AG04450 (cell line): ENCODE measurements at places on chromosomes 6 and 20.

DNA sequence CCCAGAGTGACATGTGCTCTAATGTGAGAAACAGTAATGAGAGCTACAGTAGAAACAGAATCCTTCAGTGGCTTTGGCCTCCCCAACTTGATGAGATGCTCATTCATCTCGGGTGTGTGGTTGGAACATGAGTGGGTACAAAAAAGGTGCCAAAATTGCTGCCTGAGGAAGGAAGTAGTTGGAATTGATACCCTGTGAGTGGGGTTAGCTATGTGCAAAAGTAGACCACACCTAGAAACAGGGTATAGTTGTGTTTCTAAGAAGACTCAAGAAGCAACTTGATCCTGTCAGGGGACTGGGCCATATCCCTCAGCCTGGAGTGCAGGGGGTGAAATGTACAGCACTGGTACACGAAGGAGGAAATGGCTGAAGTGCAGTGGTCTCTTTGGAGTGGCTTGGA lies 206.4 kb upstream of the SUPT3H start:
- DNase-seq, result no peak

GRCh38 chr6:134850721-134851305 lies 99.1 kb downstream of the ALDH8A1 start:
- DNase-seq, result no peak

GRCh38 chr6:14371530-14371929 lies 254.0 kb downstream of the CD83 start:
- DNase-seq, result no peak

GRCh38 chr20:59495894-59496510 lies 108.3 kb upstream of the PHACTR3 start:
- DNase-seq, result peak; percentile 18

DNA sequence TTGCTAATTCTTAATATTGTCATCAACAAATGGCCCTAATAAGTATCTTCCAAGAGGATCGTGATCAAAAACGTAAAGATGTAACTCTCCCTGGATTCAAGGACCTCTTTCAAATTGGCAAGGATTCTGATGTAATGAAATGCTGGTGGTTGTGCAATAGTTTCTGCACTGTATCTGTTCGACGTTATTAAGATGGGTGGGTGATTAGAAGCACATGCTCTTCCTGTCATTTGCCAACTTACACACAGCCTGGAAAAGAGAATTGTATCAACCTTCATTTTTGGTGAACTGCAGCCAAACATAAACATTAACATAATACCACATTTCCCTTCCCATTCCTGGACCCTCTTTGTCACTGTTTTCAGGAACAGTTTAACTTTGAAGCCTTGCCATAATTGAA lies 9.8 kb downstream of the FOXQ1 start:
- no peak for DNase-seq

DNA sequence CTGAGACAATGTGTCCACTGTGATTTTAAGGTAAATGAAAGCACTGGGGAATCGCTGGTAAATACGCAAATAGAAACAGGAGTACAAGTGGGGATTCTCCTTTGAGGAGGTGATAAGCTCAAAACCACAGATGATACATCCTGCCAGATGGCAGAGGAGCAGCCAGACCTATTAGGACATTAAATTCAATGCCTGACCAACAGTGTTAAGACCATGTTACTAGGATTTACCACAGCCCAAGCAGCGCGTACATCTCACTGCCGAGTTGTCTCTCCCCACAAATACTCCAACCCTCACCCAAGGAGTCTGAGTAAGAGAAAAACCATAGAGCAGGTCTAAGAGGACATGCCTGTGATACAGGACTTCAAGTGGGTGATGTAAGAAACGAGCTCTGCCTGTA lies 68.9 kb upstream of the TULP1 start:
- DNase-seq, result no peak

- no peak for DNase-seq
Measured at GRCh38 chr6:39301606-39302005, 12.6 kb downstream of the KCNK17 start.

DNA sequence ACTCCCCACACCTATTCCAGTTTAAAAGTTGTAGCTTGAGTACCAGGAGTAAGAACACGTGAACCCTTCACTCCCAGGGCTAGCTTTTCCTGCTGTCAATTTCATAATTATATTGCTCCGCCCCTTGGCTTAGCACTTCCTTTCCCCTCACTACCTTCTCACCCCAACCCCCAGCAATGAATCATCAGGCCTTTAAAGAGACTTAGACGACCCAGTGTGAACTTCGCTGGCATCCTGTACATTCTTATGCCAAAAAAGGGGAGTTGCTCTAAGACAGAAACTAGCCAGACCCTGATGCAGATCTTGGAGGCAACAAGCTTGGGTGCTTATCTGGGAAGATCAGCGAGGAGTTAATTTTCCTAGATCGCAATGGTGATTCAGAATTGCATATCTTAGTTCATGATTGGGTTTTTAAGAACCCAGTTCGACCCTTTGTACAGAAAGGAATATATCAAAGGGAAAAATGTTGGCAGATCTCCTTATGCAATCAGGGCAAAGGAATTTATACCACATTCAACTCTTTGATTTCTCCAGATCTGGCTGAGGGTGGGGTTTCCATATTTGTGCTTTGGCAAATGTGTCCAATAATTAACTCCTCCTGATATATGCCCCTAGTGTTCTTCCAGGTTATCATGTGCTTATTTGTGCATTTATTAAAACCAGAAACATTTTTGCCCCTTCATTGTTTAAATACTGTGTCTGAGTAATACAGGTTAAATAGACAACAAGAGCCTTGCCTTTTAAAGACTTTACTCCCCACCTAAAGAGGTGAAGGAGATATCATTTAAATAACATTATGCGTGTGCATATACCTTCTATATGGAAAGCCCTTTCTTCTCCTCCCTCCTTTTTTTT lies 8.1 kb upstream of the ATXN1 start:
- DNase-seq, result no peak

DNA sequence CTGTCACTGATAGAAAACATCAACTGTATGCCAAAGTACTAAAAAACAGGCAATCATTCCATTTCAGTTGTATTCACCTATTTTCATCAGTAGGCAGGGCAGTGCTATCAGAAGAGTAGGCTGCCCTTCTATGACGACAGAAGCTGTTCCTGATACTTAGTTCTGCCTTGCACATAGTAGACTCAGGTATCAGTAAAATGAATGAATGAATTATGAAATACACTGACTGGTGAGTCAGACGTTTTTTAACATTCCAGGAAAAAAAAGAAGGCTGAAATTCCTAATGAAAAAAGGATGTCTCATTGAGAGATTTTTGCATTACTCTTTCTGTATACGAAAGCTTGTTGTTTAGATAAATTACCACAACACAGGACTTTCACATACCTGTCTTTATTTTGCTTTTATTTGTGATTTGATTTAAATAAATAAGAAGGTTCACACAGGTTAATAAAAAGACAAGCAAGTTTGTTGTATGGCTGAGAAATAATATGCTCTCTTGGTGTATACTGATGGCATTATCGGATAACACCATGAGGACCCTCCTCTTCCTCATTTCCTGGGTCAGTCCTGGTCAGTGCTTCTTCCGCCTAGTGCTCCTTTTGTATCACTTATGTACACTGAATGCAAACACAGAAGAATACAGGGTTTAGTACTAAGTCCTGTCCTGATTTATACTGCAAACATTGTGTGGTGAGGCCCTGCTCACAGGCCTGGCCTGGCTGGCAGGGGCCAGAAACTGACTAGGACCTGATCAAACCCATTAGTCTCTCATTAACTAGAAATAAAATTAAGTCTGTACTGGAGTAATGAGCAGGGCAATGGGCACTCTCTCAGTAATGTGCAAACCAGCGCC lies 39.4 kb upstream of the SPDEF start:
- no peak for DNase-seq

DNA sequence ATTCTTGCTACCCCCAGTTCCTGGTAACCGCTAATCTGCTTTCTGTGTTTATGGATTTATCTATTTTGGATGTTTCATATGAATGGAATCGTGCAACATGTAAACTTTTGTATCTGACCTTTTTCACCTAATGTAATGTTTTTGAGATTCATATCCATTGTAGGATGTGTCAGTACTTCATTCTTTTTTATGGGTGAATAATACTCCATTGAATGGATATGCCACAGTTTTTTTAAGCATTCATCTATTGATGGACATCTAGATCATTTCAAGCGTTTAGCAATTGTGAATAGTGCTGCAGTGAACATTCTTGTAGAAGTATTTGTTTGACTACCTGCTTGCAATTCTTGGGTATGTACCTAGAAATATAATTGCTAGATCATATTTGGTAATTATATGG lies 13.0 kb downstream of the KDM1B start:
- no peak for DNase-seq

DNA sequence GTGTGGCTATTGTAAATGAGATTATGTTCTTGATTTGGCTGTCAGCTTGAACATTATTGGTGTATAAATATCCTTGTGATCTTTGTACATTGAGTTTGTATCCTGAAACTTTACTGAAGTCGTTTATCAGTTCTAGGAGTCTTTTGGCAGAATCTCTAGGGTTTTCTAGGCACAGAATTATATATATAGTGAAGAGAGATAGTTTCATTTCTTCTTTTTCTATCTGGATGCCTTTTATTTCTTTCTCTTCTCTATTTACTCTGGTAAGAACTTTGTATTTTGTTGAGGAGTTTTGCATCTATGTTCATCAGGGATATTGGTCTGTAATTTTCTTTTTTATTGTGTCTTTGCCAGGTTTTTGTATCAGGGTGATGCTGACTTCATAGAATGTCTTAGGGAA lies 589.2 kb upstream of the MAN1A1 start:
- DNase-seq, result no peak

DNA sequence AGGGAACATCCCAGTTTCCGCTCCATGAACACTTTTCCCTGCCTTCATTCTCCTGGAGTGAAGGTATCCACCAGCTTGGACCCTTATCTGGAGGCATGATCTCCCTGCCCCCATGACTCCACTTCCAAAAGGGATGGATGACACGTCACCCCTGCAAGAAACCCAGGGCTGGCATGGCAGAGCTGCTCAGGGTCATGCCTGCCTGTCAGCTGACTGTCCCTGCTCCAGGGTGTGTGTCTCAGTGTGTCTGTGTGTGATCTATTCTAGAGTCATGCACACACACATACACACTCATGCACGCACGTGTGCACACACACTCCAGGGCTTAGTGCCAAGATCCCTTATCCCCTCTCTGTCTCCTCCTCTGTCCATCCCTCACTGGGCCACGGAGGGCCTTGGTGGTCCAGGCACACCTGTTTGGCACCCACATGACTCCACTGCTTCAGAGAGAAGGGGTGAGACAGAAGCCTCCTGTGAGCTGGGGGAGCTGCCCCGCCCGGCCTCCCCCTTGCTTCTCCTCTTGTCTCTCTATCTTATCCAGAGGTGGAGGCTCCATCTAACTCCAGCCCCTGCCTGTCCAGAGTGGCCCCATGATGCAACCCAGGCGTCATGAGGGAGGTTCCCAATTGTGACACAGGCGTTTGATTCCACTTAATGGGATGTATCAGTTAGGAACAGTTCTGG lies 290.9 kb downstream of the CDC5L start:
- no peak for DNase-seq

DNA sequence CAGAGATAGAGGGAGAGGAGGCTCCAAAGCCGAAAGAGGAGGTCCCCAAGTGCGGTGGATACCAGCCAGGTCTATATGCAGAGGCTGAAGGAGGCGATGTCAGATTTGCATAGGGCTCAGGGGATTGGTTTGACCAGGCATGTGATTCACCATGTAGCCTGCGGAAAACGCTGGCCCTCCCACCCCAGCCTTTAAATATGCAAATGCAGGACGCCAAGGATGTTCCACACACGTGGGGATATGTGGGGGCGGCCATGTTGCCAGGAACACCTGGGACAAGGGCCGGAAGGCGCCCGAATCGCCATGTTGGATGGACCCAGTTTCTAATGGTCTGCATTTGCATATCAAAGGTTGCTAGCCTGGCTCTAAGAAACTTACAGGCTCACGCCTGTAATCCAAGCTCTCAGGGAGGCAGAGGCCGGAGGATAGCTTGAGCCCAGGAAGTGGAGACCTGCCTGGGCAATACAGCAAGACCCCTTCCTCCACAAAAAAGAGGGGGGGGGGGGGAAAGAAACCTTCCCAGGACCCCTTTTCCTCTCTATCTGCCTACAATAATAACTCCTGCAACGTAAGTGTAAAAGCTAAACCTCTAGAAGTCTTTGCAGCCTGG lies 110.5 kb downstream of the TULP4 start:
- no peak for DNase-seq

- DNase-seq, result no peak
Measured at GRCh38 chr6:75217193-75217592, 11.3 kb upstream of the COL12A1 start.

DNA sequence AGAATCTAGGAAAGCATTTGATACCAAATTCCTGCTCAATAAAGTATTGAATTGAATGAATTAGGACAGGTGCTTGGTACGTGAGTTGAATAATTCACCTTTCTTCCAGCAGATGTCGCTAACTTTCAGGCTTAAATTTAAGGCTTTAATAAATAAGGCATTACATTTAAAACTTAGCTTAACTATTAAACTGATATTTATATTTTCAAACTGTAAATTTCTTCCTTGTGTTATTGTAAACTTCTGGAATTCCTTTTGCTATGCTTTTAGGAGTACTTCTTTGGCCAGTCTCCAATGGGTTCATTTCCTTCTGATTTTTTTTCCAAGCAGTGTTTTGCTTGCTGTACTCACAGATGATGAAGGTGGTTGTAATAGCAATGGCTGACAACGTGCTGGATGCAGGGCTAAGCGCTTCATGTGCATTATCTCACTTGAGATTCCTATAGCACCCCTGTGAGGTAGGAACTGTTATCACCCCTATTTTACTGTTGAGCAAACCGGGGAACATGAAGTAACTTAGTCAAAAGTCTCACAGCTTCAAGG lies 71.3 kb upstream of the SLC2A12 start:
- DNase-seq, result peak; percentile 75

- no peak for DNase-seq
Measured at GRCh38 chr6:168996356-168996625, 257.4 kb downstream of the THBS2 start.

DNA sequence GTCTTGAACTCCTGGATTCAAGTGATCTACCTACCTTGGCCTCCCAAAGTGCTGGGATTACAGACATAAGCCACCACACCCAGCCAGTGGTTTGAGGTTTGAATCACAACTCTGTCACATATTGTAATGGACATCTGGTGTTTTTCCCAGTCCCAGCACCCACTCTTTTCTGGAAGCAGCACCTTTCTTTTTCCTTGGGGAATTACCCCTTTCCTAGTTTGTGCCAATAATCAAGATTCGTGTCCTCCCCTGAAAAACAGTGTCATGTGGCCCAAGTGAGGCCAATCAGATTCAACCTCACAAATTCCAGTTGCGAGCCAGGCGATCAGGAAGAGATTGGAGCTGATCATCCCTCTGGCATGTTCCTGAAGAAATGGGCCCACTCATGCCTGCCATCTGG lies 71.7 kb upstream of the SGK1 start:
- no peak for DNase-seq

- no peak for DNase-seq
Measured at GRCh38 chr20:22770241-22770800, 185.9 kb upstream of the FOXA2 start.

DNA sequence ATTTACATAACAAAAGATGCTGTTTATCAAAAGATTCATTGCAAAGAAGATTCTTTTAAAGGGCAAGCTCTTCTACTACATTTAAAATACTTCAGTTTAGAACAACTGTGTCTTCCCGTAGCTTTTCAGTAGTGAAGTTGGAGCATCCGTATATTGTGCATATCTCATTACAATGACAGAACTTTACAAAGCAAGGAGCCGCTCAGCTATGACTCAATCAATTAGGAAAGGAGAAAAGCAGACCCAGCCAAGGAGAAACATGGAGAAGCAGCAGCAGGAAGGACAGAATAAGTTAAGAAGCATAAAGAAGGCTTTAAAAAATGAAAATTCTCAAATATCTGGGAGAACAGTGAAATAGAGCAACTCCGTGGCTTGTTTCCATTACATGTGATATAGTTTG lies 132.6 kb upstream of the SMLR1 start:
- DNase-seq, result no peak

- no peak for DNase-seq
Measured at GRCh38 chr6:125294925-125295324, 6.8 kb downstream of the HDDC2 start.
